CD14-positive monocyte (primary cell): ENCODE measurements at places on chromosomes 2 and 18.

DNA sequence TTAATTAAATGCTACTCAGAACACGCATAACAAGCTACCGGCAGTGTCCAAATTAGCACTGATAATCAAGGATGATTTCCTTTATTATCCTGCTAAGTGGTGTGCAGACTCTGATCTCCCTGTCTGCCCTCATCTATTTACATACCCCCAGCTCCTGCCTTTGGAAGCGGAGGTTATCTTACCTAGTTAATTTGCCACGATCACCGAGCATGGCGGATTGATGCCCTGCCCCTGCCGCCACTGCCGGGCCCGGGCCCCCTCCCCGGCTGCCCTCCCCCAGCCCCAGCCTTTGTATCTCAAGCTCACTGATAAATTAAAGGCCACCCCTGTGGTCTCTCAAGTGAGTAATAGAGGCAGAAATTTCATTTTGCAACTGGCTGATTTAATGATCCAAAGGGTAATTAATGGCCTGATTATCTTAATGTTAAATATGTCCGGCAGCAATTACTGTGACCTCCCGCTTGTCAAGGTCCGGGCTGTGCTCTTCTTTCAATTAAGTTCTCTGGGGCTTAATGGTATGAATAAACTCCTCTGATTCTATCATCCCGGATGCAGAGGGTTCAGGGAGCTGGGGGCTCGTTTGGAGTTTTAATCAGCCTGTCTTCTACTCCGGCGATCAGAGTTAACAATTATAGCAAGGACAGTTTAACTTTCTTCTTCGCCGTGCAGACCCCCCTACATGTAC is 113.4 kb downstream of the GBX2 start:
- no peak for DNase-seq

GRCh38 chr2:8457699-8458502 is 224.0 kb upstream of the ID2 start:
- DNase-seq = no peak

GRCh38 chr18:63681449-63682340 is 20.0 kb upstream of the SERPINB3 start:
- DNase-seq = no peak

DNA sequence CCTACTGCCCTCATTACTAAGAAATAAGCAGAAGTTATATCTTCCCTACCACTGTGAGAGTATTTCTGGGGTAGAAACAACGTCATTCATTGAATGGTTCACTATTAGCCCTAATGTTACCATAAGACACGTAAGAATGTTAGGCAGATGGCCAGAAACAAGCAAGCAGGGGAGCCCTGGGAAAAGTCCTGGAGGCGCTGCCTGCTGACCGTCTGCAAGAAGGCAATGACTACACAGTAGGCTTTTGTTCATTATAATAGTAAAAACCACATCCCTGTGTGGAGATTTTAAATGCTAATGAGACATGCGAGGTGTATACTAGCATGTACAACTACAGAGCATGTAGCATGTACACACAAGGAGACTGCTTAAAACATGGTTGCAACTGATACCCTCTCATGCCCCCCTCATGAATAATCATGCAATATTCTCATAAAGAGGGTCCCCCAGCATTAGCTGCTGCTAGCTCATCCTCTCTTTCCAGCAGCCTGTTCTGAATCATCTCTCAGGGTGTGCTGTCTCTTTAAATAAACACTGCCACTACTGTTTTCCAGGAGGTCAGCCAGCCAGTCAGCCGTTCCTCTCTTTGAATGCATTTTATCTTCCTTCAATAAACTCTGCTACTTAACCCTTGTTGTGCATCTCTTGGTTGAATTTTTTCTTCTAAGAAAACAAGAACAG is 23.6 kb downstream of the SUCLG1 start:
- no peak for DNase-seq

DNA sequence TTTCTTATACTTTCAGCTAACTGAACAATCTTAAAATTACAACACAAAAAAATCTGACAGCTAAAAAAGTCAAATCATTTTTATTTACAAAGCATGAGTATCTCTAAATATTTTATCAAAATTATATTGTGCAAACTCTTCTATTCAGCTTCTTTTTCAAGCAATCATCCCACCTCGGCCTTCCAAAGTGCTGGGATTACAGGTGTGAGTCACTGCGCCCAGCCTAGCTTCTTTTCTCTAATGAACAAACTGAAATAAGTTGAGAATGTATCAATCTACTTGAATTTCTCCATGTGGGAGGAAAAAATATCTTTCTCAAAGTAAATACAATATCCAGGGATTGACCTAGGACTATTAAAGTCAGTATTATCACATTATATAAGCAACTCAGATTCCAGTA is 14.9 kb downstream of the NDUFS1 start:
- DNase-seq = no peak

DNA sequence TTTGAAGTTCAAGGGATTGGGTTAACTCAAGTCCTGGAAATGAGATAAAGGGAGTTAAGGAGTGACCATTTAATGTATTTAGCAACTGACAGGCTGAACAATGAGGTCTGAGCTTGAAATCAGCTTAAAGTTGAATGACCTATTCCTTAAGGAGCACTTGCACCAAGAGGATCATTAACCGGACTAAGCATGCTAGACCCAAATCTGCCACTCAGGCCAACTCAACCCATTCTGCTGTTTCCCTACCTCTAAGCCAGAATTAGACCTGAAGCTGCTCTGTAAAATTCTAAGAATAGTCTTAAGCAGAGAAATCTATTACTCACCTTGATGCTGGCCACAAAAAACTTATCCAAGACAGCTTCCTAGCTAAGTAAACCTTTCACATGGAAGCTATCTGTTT is 59.8 kb downstream of the SPRED2 start:
- no peak for DNase-seq

- DNase-seq = no peak
Measured at GRCh38 chr2:198314559-198315153, 510.3 kb downstream of the PLCL1 start.

GRCh38 chr18:3655254-3656050 is 205.5 kb downstream of the TGIF1 start:
- DNase-seq = peak; percentile 66

- DNase-seq = no peak
Measured at GRCh38 chr2:197515315-197515738, 539 bp upstream of the MOB4 start.

DNA sequence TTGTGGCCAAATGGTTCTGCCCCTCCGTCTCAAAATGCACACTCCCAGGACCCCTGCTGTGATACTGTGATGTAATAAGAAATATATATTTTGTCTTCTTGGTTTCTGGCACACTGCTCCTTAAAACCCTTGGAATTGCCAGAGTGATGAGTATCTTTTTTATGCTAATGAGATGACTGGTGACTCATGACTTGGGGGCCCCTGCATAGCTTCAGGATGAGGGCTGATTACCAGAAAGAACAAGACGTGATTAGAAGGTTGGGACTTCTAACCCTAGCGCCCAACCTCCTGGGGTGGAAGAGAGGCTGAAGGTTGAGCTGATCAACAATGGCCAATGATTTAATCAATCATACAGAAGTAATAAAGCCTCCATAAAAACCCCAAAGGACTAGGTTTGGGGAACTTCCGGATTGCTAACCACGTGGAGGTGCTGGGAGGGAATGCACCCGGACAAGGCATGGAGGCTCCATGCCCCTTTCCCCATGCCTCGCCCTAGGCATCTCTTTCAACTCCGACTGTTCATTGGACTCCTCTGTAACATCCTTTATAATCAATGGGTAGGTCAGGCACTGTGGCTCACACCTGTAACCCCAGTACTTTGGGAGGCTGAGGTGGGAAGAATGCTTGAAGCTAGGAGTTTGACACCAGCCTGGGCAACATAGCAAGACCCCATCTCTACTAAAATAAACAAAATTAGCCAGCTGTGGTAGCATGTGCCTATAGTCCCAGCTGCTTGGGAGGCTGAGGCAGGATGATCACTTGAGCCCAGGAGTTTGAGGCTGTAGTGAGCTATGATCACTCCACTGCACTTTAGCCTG is 89.1 kb downstream of the HS1BP3 start:
- DNase-seq = no peak

GRCh38 chr2:210315015-210315788 is at the start of gene MYL1:
Gene MYL1 (minus strand): TSS chr2:210315174. CDS start chr2:210315042, 132 bp downstream.
- no peak for DNase-seq

- no peak for DNase-seq
Measured at GRCh38 chr2:16011621-16011960, 71.2 kb downstream of the MYCN start.

DNA sequence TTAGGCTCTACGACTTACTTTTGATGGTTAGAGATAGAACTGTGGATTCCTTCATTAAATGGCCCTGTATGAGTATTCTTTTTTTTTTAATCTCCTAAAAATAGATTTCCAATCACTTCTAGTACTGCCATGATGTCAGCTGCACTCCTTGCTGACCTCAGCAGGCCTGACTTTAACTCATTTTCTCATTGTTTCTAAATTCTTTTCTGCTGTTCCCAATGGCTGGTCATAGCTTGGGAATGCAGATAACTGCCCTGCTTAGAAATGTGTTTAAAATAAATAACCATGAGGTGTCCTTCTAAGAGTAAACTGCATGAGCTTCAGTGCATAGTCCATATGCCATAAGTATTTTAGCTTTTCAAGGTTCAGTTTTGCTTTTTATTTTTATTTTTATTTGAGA is 15.7 kb downstream of the CCDC85A start:
- no peak for DNase-seq

DNA sequence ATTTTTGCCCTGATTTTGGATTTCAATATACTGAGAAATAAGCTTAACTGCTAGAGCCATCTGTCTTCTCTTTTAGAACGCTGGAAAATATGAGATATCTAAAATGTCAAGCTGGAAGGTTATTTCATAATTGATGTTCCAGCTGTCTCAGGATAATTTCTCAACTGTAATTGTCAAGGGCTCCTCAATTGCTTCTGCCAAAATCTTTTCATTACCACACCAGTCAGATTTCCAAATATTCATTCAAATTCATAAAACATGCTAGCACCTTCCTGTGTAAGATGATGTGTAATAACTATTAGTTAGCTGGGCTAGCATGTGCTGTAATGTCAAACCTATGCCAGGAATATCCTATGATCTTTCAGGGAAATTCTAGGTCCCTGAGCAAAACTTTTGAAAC is 88.1 kb downstream of the TNFRSF11A start:
- no peak for DNase-seq

DNA sequence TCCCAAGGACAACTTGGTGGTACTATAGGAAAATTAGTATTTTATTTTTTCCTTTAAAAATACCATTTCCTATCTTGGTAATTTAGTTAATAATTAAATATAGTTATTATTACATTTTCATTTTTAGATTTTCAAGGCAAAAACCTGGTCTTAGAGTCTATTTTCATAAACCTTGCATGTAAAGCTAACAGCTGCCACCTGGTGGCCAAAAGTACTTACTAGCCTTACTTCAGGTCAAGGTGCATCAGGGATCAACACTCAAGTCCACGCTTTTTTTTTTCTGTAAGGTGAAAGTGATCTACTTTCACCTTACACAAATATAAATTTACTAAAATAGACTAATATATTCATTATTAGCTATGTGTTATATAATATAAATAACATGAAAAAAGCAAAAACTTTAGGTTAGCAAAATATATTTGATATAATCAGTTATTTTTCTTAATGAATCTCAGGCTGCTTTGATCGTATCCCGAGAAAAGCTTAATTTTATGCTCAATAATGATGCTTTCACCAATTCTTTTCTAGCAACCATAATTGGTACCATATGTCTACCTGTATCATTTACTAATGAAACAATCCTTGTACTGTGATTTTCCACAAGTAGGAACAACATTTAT is 62.5 kb downstream of the RELCH start:
- peak; percentile 70 for DNase-seq

DNA sequence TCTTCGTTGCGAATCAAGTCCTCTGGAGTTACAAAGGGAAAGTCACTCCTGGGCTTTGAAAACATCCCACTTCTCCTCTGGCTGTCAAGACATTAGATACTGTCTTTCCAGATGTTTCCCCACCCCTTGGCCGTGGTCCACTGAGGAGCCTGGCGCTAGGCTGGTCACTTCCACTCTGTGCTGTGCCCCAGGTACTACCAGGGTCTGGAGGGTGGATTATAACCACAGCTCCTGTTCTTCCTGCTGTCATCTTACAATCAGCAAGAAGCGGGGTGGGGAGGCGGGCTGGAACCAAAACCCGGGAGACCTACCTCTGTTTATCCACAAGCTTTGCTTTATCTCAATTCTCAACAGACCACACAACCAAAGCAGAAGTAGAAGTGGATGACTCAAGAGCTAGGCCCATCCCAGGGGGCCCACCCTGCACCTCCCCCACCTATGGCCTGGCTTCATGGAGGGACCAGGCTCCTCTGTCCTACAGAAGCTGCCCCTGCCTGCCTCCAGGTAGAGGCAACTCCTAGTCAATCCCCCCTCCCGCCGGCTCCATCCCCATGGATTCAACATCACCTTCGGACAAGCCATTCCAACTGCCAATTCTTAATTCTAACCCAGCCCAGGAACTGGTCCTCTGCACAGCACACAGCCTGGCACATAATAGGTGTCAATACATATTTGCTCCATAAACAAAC is 17.8 kb downstream of the SMAD7 start:
- DNase-seq = peak; percentile 49
